ENCODE measurements at places on chromosomes 5 and 9. TPM values are rescaled to one million over a fixed set of nuclear protein-coding genes. Genes with fewer than 3 reads are reported as not detected.

GRCh38 chr5:74274326-74274725, 366.2 kb downstream of the ENC1 start:
- DNase-seq: no peak

DNA sequence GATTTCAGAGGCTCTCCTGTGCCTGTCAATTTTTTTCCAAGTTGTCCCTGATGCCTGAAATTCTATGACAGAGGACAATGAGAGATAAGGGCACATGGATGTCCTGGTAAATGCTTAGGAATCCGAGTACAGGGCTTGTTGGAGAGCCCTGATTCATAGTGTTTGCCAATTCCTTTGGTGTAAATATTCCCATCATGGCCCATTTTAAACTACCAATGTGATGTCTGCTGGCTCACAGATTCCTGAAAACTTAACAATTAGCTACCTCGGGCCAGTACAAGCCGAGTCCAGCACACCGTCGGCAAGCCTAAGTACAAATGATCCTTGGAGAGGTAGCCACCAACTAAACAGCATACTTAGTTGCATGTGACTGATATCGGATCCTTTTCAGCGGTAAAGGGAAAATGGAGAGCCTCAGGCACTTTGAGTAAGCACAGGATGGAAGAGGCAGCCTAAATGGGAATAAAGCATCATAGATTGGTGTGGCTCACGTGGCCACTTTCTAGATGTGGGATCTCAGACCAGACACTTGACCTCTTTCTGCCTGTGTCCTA, 3.6 kb downstream of the ITK start:
- DNase-seq: no peak

GRCh38 chr5:155753943-155754581, 572.9 kb upstream of the SGCD start:
- no peak for DNase-seq

GRCh38 chr5:40746703-40747102, 9.1 kb downstream of the TTC33 start:
- DNase-seq: no peak

DNA sequence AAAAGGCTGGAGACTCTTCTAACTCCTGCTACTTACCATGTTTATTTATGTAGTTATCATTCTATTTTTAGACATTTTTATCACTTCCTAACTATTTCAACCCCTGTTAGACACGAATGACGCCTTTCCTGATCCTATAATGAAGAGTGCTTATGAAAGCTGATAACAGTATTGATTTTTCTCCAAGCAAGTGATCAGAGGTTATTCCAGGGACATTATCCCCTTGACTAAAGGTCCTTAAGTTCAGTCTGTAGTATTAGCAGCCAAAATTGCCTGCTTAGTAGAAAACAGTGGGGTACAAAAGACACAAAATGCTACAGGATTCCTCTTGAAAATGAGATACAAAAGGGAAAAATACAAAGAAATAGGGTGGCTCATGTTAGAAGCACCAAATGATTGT, 235.6 kb downstream of the DNAH5 start:
- DNase-seq: no peak

GRCh38 chr9:105887679-105888078, 193.3 kb downstream of the TMEM38B start:
- no peak for DNase-seq

DNA sequence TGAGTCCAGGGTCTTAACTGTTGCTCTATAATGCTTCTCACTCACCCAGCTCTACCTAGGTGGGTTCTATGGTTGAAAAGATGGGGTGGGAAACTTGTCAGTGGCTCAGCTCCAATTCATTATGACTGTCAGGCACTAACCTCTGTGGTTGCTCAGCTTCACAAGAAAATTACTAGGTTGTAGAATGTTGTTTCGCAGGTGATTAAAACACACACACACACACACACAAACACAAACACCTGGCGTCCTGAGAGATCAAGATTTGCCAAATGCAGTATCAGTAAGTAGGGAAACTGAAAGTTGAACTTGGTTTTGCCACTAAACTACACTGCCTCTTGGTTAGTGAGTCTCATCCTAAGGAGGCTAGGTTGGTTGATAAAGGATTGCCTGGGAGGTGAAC, 2.8 kb downstream of the MCCC2 start:
- DNase-seq: no peak

- DNase-seq: no peak
These were observed 73.6 kb downstream of the CDH12 start for GRCh38 chr5:22779499-22779898.

DNA sequence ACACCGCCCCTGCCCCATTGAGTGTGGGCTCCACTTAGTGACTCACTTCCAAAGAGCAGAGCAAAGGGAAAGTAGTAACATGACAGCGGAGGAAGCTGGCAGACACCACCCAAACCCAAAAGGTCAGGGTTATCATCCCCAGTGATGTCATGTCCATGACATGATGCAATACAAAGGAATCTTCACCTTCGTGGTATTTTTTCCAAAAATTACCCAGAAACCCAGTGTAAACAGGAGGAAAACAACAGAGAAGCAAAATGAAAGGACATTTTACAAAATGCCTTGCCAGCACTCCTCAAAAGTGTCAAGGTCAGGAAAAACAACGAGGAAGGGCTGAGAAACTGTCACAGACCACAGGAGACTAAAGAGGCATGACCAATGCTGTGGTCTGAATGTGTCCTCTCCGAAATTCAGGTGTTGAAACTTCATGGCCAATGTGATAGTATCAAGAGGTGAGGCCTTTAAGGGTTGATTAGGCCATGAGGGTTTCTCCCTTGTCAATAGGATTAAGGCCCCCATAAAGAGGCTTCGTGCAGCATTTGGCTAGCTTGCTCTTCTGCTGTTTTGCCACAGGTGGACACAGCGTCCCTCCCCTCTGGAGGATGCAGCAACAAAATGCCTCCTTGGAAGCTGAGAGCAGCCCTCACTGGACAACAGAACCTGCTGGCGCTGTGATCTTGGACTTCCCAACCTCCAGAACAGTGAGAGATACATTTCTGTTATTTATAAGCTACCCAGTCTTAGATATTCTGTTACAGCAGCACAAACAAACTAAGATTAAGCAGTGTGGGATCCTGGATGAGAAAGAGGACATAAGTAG, 30.5 kb upstream of the MED10 start:
- no peak for DNase-seq

GRCh38 chr5:56817263-56818014, 2.1 kb downstream of the MAP3K1 start:
- DNase-seq: no peak

DNA sequence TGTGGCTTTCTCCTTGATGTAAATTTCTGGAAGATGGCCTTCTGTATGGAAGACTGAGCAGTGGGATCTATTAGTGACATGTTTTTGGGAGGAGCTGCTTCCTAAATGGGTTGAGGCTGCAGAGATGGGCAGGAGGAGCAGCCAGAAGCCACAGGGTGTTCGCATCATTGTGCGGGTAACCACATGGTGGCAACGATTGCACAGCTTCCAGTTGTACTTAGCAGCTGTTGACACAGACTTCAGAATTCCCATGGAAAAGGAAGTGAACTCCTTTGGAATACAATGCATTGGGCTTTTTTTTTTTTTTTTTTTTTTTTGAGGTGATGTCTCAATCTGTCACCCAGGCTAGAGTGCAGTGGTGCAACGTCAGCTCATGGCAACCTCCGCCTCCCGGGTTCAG, 297.3 kb downstream of the NR3C1 start:
- DNase-seq: no peak

The AGGF1 gene
- polyA plus RNA-seq: 14.4 TPM

The IL31RA gene
- 0.54 TPM for polyA plus RNA-seq

The IL4 gene
- polyA plus RNA-seq: not detected

The ADRB2 gene
- 1.5 TPM for polyA plus RNA-seq

The MPDZ gene
- polyA plus RNA-seq: 41.8 TPM

The SLC31A2 gene
- polyA plus RNA-seq: 3.3 TPM

The CAVIN4 gene
- polyA plus RNA-seq: 255 TPM

The IFNK gene
- polyA plus RNA-seq: not detected

Data from hindlimb muscle (tissue), 1 donor.